ENCODE measurements at places on chromosomes 16 and 17.

- no peak for DNase-seq
These were observed 21.1 kb downstream of the PIPOX start for GRCh38 chr17:29063992-29064391.

DNA sequence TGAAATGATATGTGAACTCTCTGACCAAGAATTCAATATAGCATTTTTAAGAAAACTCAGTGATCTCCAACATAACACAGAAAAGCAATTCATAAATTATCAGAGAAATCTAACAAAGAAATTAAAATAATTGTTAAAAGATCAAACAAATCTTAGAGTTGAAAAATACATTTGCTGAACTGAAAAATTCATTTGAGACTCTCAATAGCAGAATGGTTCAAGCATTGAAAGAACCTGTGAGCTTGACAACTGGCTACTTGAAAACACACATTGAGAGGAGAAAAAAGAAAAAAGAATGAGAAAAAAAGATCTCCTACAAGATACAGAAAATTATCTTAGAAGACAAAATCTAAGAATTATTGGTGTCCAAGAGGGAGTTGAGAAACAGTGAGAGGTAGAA lies 203.5 kb downstream of the CEP112 start:
- no peak for DNase-seq

GRCh38 chr16:4525069-4525468 lies 13.5 kb downstream of the CDIP1 start:
- no peak for DNase-seq

- DNase-seq: no peak
These were observed 13.0 kb upstream of the LGALS3BP start for GRCh38 chr17:78992542-78993212.

DNA sequence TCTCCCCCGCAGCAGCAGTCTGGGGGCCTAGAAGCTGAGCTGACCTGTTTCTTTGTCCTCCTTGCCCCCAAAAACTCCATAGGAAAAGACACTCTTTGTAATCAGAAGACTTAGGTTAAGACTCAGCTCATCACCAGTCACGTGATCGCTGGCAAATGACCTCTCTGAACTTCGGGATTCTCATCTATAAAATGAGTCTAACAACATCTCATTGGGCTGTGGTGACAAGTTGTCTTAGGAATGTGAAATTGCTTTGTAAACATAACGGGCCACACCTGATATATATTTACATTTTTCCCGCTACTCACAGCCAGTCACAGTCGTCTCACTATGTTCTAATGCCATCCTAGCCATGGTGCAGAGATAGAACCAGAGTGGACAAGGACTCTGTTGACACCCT lies 86.0 kb upstream of the LHX1 start:
- no peak for DNase-seq

- no peak for DNase-seq
These were observed 60.6 kb downstream of the CDYL2 start for GRCh38 chr16:80743772-80744171.

All from activated naive CD8-positive, alpha-beta T cell treated with anti-CD3 and anti-CD28 coated beads, Interleukin-2, amount 50 U/mL, for 16 hours (primary cell).